ENCODE measurements at places on chromosomes 7 and 10.

DNA sequence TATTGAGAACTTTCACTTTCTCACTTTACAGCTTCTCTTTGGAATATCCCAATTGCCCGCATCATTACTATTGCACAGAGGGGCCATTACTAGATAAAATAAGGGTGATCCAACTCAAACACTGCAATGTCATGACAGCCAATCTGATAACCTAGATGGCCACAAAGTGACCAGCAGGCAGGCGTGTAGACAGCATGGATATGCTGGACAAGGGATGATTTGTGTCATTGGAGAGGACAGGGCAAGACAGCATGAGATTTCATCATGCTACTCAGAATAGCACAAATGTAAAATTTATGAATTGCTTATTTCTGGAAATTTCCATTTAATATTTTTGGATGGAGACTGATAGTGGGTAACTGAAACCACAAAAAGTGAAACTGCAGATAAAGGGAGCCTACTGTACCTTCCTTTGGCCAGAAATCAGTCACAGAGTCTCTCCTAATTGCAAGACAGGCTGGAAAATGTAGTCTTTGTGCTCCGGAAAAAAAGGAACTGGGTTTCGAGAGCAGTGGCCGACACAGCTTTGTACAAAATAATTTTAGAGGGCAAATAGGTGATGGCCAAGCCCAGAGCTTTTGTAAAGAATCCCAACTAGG is 6.1 kb upstream of the GSDME start:
- DNase-seq, result no peak

DNA sequence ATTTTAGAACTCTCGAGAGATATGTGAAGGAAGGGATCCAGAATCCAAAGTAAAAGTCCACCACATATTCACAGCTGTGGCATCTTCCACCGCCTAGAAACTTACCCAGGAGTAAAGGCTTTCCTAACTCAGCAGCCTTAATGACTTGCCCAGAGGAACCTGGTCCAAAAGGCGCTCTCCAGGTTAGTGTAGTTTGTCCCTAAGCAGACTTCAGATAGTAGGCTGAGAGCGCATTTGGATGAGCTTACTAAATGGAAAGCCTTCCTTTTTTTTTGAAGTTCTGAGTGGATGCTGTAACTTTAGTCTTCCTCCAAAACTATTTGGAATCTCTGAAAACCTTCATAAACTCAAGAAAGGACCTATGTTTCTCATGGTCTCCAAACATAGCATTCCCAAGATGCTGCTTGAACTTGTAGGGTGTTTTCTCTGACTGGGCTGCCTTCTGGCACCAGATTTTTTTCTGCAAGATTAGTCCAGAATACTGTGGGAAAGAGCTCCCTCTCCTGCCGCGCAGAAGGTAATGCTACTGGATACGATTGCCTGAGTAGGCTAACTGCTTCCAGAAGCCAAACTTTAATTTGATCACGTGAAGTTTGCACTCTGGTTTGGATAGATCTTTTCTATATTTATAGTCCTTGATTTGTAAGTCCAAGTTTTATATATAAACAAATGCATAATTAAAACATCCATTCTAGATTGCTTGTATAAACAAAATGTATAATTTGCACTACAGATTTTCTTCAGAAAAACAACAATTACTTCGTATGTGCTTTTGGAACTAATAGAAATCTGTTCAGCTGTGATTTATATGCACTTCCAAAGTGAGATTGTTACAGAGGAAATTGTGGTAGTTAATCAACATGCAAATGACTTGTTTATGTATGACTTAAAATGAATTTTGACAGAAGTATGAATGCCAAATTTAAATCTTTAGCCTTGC is 19.6 kb upstream of the GPR37 start:
- peak; percentile 39 for DNase-seq

GRCh38 chr10:42941295-42941644 is 135.6 kb upstream of the RET start:
- DNase-seq, result no peak

- DNase-seq, result no peak
These were observed 87.4 kb downstream of the INPP5A start for GRCh38 chr10:132624847-132625471.

DNA sequence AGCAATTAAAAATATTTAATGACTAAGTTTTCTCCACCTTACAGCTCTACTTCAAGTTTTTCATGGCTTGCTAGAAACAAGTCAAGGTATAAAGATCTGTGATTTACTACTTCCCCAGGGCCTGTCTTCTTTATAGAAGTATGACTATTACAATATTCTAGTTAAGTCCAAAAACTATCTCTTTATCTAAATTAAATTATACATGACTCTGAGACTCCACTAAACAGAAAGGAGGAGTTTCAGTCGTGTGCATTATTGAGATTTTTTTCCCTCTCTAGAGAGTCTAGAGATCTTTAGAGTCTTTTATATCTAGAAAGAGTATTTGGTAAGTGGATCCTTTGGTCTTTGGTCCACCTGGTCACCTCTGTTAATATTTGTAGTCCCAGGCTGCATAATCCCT is 100.7 kb downstream of the SEMA3E start:
- DNase-seq, result no peak

DNA sequence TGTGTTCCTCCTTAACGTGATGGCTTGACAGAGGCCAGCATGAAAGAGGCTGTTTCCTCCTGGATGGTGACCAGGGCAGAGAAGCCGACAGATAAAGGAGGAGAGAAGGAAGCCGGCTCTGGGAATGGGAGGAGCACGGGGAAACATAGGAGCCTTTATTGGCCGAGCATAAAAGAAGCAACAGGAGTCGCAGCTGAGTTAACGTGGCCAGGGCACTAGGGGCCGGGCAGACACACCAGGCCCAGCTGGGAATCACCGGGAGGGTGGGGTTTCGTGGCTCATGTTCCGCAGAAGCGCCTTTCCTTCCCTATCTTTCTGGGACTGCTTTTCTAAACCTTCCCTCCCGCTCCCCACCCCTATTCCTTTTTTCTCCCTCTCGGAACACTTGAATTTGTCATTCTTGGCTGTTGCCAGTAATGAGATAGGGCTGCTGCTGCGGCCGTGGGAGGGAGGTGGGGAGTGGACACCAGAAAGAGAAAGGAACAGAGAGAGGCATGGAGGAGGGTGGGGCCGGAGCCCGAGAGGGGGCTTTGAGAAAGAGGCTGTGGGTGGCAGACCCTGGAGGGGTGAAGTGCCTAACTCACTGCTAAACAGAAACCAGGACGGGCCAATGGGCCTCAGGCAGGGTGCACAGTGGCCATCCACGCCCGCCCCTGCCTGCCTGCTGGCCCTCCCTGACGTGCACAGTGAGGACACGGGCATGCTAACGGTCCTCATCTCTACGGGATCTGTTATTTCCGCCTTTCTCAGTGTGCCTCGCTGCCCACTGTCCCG is 65.2 kb downstream of the COL13A1 start:
- DNase-seq, result peak; percentile 31

DNA sequence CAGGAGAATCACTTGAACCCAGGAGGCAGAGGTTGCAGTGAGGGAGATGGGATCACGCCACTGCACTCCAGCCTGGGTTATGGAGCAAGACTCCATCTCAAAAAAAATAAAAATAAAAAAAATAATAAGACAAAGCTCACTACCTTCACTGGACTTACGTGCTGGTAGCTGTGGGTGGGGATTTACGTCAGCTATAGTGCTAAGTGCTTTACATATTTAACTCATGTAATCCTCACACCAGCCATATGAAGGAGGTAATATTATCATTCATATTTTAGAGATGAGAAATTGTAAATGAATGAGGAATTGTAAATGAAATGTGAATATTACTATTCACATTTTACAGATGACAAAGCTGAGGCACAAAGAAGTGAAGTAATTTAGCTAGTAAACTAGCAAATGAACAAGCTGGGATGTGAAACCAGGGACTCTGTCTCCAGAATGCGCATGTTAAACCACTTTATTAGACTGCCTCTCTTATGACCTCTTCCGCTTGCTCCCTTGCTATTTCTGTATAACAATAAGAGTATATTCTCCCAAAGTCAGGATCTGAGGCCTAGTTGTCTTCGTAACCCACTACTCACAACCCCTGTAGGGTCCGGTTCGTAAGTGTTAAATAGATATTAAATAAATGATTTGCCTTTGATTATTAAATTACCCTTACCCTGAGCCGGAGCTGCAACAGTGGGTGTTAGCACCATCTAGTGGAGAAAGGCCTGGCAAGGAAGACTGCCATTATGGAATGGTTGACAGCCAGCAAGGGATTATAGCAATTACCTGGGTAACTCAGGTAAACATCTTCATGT is 70.2 kb downstream of the HTR7 start:
- peak; percentile 17 for DNase-seq

- DNase-seq, result peak; percentile 81
These were observed 385 bp downstream of the SHLD2 start for GRCh38 chr10:87095236-87095945.

DNA sequence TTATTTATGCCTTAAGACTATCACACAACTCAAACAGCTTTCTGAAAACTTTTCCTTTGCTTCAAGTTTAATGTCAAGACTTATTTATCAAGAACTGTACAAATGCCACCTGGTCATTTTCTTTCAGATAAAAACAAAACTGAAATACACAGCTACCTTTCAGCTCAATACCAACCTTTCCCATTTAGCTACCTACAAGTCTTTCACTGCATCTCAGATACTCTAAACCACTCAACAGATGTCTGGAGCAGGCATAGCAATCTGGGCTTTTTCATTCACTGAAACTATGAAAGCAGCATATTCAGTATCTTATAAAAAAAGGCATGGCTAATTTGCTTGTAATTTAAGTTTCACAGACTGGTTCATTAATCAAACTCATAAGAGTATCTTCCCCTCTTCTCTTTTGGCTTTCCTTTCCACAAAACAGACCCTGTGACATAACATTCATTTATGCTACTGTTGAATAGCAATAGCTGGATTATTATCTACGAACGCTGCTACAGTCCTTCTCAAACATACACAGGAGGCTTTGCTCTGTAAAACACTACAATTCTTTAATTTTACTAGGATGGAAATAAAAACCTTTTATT is 8.2 kb downstream of the TRA2A start:
- DNase-seq, result no peak

GRCh38 chr10:108427146-108427545 is 1262.6 kb upstream of the SORCS1 start:
- peak; percentile 12 for DNase-seq

- DNase-seq, result no peak
These were observed 5.7 kb downstream of the GATA3 start for GRCh38 chr10:8060010-8060703.

- DNase-seq, result peak; percentile 57
These were observed at the start of gene MRLN for GRCh38 chr10:59753267-59753666. Gene MRLN (minus strand): TSS chr10:59753455.

- peak; percentile 73 for DNase-seq
These were observed 29.8 kb downstream of the C10orf67 start for GRCh38 chr10:23314835-23315239.

DNA sequence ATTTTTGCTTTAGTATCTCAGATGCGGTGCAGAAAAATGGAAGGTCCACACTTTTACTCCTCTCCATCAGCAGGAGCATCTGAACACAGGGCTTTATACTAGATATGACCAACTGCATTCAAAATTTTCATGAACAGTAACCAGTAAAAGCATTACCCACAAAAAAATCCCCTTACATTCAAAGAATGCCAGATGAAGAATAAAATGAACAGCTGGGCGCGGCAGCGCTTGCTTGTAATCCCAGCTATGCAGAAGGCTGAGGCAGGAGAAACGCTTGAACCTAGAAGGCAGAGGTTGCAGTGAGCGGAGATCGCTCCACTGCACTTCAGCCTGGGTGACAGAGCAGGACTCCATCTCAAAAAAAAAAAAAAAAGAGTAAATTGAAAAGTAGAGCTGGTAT is 3.1 kb downstream of the SAR1A start:
- DNase-seq, result peak; percentile 24

DNA sequence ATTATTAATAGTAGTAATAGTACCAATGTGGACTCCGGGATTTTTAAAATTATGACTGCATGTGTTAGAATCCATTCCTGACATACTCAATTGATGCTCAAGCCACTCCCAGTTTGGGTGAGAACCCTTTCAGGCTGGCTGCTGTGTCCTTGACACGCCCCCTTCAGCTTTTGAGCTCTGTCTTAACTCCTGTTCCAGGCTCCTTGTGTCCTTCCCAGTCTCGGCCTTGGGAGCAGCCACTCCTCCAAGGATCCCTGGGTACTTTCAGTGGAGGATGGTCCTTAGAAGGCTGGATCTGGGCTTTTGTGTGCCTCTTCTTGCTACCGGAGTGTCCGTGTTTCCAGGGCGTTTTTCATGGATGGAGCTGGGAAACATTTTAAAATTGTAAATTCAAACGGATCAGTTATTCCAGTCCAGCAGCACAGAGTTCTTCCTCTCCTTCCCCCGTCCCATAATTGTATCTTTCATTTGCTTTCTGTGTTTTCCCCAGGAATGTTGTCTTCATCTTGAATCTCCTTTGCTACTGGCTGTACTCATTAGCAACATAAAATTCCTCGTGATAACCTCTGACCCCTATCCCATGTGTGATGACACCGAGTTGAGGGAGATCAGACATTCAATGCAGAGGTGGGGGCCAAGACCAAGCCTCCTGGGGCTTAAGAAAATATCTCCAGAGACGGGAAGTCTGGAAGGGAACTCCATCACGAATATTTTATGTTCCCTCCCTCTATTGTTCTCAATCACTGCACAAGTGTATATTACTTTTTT is 40.0 kb upstream of the PFKFB3 start:
- no peak for DNase-seq

- DNase-seq, result peak; percentile 53
These were observed 128.4 kb upstream of the RSU1 start for GRCh38 chr10:16945593-16945992.

DNA sequence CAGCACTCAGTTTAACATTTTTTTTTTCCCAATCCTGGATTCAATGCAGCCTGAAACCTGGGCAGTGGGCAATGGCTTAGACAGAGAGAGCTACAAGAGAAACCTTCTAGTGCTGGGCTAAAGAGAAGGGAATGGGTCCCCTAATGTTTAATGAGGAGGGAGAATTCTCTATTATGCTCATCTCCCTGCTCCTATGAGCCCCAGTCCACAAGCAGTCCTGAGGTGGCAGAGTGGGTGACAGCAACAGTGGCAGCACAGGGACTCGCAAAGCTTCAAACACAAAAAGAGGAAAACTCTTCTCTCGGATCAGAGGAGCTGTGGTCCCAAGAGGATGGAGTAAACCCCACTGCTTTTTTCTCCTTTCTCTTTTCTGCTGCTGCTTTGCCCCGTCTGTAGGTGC is 36.5 kb downstream of the COBL start:
- DNase-seq, result no peak

DNA sequence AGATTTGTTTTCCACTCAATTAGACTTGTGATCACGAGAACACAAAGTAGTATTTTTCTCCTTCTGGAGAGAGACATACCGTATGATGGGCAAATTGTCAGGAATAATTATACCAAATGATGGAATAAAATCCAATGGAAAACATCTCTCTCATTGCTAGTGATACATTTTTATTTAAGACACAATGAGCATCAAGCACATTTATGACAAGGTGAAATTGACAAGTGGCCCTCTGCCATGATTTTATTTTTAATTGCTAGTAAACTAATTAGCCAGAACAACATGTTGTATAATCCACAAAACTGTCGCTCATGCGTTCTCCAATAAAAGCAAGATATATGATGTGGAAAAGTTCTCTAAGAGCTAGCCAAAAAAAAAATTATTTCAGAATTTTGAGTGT is 620.8 kb downstream of the AUTS2 start:
- DNase-seq, result no peak

All from SJCRH30 (cell line).